ENCODE measurements at places on chromosomes 12 and 14.

DNA sequence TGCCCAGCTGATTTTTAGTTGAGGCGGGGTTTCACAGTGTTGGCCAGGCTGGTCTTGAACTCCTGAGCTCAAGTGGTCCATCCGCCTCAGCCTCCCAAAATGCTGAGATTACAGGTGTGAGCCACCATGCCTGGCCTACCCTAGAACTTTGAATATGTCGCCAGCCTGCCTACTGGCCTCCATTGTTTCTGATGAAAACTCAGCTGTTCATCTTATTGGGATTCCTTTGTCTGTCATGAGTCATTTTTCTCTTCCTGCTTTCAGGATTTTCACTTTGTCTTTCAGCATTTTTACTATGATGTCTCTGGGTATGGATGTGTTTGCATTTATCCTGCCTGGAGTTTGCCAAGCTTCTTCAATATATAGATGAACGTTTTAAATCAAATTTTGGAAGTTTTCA lies 8.1 kb upstream of the B3GNT4 start:
- DNase-seq = no peak

- no peak for DNase-seq
Measured at GRCh38 chr14:50225974-50226297, 5.4 kb downstream of the SOS2 start.

DNA sequence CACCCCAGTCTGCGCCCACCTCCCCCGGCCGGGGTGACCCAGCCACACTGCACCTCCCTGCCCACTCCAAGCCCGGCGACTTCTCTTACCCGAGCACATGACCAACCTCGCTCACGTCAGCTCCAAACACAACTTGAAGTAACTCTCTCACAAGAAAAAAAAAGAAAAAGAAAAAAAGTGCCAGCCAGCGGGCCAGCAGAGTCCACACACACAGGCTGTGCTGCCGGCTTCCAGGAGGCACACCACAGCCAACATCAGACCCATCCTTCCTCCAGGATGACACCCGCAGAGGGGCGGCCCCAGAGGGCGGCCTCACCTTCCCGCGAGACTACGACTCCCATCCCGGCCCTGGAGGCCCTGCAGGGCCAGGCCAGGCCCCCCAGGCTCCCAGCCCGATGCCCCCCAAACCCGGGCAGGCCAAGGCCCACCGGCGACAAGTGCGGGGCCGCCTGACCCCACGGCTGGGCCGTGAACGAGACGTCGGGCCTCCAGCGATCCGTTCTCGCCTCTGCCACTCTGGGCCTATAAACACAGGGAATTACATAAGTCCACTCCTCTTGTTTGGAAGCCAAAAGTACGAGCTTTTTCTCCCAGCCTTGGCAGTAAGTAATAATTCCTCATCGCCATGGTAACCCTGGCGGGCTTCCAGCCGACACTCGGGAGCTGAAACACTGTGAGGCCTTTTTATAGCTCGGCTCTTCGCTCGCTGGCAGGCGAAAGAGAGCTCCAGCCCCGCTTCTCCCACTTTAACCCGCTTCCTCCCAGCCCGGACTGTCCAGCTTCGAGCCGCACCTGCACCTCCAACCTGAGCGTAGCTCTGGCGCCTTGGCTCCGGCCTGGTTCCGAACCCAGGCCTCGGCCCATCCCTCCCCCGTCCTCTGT lies 49.1 kb downstream of the NCOR2 start:
- no peak for DNase-seq

- no peak for DNase-seq
Measured at GRCh38 chr14:105889666-105890473, 363.5 kb downstream of the TMEM121 start.

GRCh38 chr12:5758347-5758746 lies 186.7 kb downstream of the ANO2 start:
- DNase-seq = no peak

- no peak for DNase-seq
Measured at GRCh38 chr14:28102001-28102400, 664.6 kb upstream of the FOXG1 start.

DNA sequence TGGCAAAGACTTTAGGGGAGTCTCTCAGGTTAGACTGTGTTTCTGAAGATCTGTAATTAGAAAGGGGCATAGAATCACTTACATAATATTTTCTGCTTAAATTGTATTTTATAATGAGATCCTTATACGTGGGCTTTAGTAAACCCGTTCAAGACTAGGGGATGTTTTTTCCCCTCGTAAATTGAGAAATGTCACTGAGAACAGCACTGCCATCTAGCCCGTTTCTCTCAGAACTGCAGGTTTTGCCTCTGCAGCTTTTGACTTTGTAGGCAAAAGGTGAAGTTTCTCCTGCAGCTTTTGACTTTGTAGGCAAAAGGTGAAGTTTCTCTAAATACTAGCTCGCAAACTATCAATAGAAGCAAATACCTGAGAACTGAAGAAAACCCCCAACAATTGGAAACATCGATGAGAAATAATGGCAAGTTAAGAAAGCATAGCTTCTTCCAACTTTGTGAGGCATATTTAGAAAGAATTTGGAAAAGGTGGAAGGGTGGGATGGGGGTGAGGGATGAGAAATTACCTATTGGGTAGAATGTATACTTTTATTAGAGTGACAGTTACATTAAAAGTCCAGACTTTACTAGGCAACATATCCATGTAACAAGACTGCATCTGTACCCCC lies 9.9 kb upstream of the ASPG start:
- no peak for DNase-seq

DNA sequence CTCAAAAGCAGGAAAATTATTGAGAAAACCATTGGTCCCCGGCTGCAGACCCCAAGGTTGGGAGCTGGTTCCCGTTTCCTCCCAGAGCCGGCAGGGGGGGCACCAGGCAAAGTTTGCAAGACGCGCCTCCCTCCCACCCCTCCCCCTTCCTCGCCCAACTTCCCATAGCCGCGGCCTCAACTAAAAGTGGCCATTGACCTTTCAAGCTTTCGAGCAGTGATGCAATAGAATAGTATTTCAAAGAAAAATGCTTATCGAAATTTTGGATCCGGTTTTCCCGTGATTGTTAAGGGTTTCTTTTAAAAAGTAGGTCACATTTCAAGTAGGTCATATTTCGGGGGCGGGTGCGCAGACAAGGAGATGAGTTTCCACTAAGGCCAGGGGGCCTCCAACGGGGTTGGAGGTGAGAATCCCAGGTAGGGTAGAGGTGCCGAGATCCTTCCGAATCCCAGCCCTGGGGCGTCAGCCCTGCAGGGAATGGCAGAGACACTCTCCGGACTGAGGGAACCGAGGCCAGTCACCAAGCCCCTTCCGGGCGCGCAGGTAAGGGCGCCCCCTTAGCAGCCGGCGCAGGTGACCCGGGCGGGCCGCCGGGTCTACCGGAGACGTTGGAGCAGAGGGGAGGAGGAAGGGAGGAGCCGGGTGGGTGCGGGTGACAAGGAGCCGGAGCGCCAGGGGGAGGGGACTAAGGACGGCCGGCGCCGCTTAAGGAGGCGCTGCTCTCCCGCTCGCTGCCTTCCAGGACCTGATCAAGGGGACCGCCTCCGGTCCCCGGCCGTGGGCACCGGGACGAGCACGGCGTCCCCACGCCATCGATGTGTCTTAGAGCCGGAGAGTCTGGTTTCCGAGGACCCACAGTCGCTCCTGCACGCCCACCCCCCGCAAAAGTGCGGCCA lies 2.6 kb upstream of the SOCS2 start:
- DNase-seq = no peak

DNA sequence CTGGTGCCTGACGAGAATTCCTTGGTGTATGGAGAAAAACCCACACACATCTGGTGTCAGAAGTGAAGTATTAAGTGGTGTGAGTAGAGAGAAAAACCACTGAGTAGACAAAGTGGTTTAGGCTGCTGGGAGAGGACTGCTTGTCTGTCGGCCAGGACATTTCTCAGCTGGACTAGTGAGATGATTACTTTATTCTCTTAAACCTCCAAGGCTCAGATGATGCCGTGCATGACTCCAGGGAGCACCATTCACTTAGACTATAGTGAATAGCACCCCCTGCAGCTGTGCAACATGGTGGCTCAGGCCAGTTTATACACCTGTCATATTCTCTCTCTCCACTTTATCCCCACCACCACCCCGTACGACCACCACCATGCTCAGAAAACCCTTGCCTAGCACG lies 28.5 kb upstream of the NFYB start:
- DNase-seq = no peak

- DNase-seq = no peak
Measured at GRCh38 chr12:124928095-124928911, 13.9 kb upstream of the UBC start.

GRCh38 chr12:41604830-41605229 lies 416.7 kb downstream of the PDZRN4 start:
- no peak for DNase-seq

- DNase-seq = no peak
Measured at GRCh38 chr12:9143137-9143536, 27.4 kb upstream of the A2M start.

DNA sequence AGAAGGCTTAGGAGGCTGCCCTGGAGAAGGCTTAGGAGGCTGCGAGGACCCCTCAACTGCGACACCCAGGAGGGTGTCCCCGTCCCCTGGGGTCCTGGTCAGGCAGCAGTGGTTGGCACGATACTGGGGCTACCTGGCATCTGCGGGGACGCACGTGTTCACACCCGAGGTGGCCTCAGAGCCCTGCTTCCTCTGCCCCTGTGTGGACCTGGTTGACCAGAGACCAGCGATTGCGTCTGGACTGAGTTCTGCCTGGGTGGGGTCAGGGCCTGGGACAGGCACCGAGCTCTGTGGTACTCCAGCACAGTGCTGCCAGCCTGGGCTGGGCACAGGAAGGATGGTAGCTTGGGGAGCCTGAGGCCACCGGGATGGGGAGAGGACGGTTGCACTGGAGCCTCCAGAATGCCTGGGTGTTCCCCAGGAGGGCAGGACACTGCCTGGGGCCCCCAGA lies 735 bp downstream of the ASPG start:
- DNase-seq = no peak

- DNase-seq = no peak
Measured at GRCh38 chr12:89678225-89678624, 30.4 kb downstream of the ATP2B1 start.

GRCh38 chr12:116160231-116160630 lies 117.3 kb downstream of the MED13L start:
- no peak for DNase-seq

- no peak for DNase-seq
Measured at GRCh38 chr12:114898159-114898558, 214.2 kb upstream of the TBX3 start.

DNA sequence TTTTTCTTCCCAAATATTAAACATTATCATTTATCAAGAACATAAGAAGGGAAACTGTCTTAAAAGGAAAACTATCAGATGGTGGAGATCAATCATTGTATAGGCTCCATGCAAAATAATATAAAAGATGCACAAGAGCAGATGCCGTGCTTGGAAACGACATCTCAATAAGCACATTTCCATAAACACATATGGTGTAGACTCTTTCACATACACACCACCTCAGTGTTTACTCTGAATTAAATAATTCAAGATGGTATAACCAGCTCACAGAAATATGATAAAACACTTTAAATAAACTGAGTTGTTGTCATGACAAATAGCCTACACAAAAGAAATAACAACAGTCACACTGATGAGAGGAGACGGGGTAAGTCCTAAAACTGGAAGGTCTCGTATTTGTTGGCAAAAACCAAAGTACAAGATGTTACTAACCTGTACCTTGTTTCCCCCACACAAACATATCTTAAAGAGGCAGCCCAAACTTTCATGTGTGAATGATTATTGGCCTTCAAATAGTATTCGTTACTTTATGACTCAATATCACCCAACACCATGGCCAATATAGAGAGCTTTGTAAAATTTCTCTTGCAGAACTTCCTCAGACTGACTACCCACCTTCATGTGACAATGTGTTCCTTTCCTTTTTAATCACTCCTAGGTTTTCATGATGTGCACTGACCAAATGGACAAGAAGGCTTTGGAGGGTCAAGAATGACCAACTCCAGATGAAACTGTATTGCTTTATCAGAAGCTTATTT lies 48.6 kb upstream of the TMPO start:
- DNase-seq = no peak

DNA sequence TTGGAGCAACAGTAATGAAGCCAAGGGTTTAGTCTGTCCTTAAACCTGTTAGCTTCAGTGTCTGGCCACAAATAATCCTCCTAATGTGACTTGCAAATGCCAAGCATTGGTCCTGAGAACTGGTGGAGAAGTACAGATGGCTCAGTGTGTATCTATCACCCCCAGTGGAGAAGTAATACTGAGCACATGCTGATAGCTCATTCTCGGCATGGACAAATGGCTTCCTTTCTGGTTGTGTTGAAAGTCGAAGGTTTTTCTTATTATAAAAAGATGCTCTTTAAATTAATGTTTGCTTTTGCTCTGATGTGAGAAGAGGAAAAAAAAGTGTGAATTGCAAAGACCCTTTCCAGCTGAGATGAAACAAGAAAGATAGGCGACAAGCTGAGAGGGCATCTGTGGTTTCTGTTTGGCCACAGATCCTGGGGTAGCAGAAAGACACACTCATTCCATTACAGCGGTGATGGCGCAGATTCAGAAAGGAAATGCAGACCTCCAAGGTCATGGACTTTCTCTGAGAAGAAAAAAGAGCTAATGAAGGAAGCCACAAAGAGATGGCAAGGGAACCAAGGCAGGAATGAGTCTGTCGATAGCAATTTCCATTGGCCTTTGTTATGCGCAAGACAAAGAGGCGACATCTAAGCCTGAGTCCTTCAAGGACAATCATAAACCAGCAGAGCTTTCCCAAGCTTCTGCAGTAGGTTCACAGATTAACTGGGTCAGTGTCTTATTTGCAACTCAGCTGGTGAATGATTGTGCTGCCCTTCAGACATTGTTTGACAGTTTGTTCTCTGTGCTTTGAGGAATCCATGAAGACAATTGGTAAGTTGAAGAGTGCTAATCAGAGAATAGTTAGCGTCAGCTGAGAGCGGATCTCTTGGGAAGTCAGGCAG lies 155.5 kb upstream of the RGS6 start:
- no peak for DNase-seq

- DNase-seq = no peak
Measured at GRCh38 chr14:73887694-73888459, 1.2 kb downstream of the ZNF410 start.

DNA sequence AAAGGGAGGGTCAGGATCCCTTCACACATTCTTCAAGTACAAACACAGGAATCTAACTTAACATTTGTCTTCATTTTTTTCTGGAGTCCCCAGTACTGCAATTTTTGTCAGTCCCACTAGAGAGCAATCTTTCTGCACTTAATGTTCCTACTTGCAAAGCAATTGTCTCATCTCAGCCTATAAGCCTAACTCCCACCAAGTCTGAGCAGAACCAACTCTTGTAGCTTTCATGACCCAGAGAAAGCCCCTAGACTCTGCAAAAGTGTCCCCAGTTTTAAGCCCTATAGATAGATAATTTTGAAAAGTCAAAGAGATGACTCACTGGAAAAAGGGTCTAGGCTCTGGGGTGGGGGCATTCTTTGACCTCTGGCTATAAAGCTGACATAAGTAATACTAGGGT lies 1.8 kb upstream of the ZBTB39 start:
- DNase-seq = no peak

DNA sequence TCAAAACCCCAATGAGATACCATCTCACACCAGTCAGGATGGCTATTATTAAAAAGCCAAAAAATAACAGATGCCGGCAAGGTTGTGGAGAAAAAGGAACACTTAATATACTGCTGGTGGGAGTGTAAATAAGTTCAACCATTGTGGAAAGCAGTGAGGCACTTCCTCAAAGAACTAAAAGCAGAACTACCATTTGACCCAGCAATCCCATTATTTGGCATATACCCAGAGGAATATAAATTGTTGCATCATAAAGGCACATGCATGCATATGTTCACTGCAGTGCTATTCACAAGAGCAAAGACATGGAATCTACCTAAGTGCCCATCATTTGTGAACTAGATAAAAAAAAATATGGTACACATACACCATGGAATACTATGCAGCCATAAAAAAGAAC lies 59.9 kb downstream of the MGST1 start:
- DNase-seq = no peak
